Activated CD8-positive, alpha-beta T cell treated with anti-CD3 and anti-CD28 coated beads, Interleukin-2, amount 10 ng/mL, durations not matched to agents 7 days and 5 days (primary cell): ENCODE measurements at places on chromosomes 4 and X. TPM values are rescaled to one million over a fixed set of nuclear protein-coding genes. Genes with fewer than 3 reads are reported as not detected.

DNA sequence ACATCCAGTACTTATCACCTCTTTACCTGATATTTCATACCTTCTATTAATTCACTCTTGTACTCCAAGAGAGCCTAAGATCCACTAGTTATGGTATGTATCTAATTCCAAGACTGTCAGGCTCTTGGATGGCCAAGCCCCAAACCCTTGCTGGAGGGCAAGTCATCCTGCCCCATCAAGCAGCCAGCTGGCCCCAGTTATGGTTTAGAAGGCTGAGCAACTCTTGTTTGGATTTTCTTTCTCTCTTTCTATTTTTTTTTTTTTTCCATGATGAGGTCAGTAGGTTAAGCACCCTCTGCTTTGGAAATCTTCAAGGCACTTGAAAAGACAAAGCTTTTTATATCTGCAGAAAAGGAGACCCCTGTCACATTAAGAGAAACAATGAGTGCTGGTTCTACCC is 10.9 kb upstream of the FGF16 start:
- no peak for DNase-seq
- H3K27me3 ChIP-seq, result no peaks in the 10 kb centered on the region
- no peak overlapping the region for H3K27ac ChIP-seq
- H3K4me1 ChIP-seq, result no peaks in the 10 kb centered on the region

The GABRB1 gene
- total RNA-seq, result not detected

DNA sequence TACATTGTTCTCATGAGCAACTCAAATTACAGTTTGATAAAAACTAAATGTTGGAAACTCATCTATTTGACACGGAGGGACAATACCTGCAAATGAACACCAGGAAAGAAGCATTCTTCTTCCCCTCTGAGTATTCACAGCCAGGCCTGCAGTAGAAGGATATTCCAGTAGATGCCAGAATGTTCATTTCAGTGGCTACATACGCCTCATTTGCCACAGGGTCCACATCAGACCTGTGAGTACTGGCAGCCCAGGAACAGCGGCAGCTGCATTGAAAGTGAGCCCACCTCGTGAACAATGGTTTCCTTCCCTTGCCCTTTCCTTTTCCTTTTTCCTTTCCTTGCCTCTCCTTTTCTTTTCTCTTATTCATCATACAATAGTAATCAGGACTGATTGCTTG is 81.1 kb upstream of the NEIL3 start:
- H3K4me1 ChIP-seq, result peaks cover 14% of the 10 kb centered on the region
- no peaks in the 10 kb centered on the region for H3K27me3 ChIP-seq
- peak overlapping the region; percentile 49 for H3K4me3 ChIP-seq
- H3K36me3 ChIP-seq, result no peaks in the 10 kb centered on the region
- DNase-seq, result no peak

DNA sequence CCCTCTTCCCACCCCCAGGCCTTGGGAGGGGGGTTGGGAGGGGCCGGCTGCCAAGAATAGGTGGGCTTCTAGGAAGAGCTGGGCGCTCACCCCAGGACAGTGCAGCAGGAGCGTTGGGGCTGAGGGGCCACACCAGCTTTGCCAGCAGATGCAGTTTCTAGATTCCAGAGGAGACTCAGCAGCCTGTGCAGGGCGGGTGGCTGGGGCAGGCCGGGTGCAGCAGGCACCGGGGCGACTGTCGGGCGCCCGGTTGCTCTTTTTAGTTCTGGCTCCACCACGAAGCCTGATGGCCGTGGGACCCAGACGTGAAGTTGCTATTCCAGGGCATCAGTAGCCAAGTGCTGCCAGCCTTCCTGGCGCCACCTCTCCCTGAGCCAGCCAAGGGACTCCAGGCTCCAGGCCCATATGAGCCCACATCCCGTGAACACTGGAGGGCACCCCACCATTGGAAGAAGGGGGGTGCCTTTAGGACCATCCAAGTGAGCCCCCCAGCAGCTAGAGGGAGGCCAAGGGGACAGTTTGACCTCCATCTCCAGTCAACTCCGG is 5.8 kb downstream of the SSR4 start:
- peaks cover 19% of the 10 kb centered on the region for H3K36me3 ChIP-seq
- peaks cover 9% of the 10 kb centered on the region for H3K4me1 ChIP-seq
